ENCODE measurements at places on chromosomes 2 and 18. TPM values are rescaled to one million over a fixed set of nuclear protein-coding genes. Genes with fewer than 3 reads are reported as not detected.
A peak's percentile ranks its signal among the peaks of the same experiment; 100 is the strongest.

DNA sequence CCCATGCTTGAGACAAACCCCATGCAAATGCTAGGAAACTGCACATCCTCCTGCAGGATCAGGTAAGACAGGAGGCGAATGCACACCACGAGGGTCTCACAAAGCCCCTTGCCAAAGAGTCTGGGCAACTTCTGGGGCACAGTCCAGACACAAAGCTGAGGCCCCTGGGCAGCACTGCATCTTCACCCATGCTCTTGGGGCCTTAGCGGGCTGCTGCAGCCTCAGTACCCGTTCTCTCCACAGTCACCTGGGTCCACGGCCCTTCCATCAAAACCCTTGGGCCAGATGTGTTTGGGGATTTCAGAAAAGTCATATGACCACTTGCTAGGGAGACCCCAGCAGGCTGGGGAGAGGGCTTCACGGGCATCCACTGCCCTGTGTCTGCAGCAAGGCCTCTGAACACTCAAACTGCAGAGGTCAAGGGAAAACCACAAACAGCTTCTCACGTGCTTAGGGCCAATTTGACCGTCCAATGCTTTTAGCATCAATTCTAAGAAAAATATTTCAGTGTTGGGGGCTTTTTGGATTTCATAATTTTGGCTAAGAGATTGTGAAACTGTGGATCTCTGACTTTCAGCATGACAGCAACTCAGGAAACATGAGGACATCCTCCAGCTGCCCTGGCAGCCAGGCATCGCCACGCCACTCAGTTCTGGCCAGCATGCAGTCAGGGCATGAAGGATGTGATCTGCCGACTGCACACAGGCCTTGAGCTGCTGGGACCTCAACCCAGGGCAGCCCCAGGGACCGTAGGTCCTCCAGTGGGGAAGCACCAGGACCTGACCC, 20.0 kb downstream of the PASK start:
- DNase-seq = no peak

- no peak for DNase-seq
These were observed 557 bp upstream of the E2F6 start for GRCh38 chr2:11466307-11467128.

- no peak for DNase-seq
These were observed 995 bp downstream of the MBD5 start for GRCh38 chr2:148021886-148022285.

DNA sequence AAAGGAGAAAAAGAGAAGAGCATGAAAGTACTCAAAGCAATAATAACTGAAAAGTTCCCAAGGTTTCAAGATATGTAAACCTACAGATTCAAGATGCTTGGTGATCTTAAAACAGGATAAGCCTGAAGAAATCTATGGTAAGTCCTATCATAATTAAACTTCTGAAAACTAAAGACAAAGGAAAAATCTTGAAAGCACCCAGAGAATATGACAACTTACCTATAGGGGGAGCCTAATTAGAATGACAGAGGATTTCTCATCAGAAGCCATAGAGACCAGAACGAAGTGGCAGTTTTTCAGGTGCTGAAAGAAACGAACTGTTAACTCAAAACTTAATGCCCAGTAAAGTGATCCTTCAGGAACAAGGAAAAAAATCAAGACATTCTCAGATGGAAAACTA, 59.7 kb downstream of the XDH start:
- no peak for DNase-seq

DOCK10 gene
- total RNA-seq = 191 TPM

GRCh38 chr2:23298551-23298950, 86.4 kb upstream of the KLHL29 start:
- DNase-seq = no peak

DNA sequence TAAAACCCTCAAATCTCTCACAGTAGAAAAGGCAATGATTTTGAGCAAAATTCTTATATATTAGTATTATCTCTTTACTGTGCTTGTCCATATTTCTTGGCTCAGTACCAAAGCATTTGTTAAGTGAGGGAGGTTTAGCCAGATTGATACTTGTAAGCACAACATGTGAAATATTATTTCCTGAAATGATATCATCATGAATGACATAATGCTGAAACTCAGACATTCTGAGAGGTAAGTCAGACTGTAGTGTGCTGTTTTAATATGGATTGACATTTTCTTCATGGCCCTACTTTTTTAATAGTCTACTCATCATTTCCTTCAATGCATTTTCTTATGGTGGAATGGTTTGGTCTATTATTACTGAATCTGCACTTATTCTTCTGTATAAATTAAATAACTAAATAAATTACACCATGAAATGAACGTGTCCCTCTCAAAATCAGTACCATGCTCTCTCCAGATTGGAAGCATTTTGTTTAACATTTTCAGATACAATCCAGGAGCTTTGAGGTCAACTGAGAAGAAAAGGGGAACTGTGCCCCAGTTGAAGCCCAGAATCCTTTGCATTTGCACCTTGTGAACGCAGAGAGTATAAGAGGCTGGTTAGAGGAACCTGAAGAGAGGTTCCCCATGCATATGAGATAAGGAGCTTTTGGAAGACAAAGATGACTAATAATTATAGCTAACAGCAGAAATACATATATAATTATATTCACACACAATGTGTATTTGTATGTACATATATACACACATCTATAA, 50.1 kb upstream of the CRACDL start:
- no peak for DNase-seq

DNA sequence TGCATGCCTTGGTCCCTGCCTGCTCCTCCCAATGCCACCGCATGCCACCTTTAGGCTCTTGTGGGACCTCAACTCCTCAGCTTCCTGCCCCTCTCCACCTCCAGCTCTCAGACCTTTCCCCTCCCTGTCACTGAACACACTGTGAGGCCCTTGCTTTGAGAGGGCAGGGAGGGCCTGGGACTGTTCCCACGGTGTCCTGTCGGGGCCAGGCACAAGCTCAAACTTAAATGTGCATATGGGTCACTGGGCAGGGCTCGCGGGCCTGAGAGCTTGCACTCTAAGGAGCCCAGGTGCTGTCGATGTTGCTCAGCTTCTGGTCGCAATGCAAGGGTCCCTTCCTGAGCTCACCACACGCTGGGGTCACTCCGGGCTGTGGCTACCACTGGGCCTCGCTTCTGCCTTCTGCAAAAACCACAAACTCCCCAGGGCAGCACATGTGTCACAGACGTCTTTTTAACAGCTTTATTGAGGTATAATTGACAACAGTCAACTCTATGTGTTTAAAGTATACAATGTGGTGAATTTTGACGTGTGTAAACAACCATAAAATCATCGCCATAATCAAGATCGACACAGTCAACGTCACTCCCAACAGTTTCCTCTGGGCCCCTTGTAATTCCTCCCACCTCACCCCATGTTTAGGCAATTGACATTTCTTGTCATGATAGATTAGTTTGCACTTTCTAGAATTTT, 11.9 kb upstream of the B3GNT7 start:
- no peak for DNase-seq

GRCh38 chr2:160199683-160200389, at the start of gene ITGB6:
Gene ITGB6, minus strand, starts transcription at chr2:160200272. Its CDS starts 209 bp downstream, at chr2:160200063.
- no peak for DNase-seq

- DNase-seq = no peak
These were observed 133.3 kb downstream of the ALPK2 start for GRCh38 chr18:58495634-58496033.

- DNase-seq = peak; percentile 6
These were observed 27.3 kb downstream of the CYB5A start for GRCh38 chr18:74264303-74265020.

DNA sequence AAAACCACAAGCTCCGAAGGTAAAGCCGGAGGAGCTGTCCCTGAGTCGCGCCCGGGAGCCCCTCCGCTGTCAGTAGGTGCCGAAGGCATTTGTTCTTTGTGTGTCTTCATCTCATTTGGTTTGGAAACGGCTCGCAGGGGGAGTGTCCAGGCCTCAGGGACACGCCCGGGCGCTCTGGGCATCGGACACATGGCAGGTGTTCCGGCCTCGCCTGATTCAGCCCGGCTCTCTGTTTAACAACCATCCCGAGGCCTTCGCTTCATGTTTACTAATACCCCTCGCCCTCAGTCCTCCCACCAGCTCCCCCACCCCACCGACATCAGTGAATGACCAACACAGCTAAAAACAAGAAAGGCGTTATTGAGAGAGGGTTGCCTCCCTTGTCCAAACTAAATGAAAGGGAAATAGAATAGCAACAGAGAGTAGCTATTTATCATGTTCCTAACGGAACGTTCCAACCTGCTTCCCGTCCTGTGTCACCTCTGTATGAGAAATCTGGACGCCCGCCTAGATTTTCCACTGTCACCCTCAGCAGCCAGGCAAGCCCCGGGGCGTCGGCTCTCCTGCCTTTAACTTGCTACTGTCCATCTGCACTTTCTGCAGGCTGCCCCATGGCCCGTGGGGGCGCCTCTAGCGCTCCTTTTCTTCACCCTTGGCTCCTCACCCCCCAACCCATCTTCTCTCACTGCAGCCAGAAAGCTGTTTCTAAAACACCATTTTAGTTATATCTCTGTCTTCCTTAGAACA, 73.9 kb downstream of the MYCN start:
- no peak for DNase-seq

DNA sequence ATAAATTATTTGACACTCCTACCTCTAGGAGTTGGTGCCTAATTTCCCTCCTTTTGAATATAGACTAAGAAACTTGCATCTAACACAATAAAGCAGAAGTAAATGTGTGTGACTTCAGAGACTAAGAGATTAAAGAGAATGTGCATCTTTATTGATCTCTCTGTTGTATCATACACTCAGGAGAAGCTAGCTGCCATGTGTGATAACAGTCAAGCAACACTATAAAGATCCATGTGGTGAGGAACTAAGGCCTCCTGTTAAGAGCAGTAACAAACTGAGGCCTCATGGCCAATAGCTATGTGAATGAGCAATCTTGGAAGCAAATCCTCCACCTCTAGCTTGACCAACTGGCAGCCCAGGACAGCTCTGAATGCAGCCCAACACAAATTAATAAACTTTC, 3.4 kb downstream of the FANCL start:
- no peak for DNase-seq

DNA sequence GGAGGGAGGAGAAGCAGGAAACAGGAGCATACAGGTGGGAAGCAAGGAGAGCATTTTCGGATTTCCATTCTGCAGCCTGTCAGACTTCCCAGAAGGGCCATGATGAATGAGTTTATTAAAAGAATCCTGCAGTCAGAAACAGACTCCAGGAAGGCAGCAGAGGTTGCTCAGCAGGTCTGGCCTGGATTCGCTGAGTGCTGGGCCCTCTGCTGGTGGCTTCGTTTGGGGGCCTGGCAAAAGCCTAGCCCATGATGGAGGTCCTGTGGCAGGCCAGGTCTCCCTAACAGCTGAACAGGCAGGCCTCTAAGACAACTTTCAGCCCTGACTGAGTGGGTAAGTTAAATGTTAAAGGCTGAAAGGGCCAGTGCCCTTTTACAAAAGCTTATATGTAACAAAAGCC, 108.2 kb upstream of the CAPN13 start:
- peak; percentile 25 for DNase-seq

GRCh38 chr2:234257859-234258561, 207.5 kb downstream of the SPP2 start:
- peak; percentile 28 for DNase-seq

ATIC gene
- 319 TPM for total RNA-seq

DNA sequence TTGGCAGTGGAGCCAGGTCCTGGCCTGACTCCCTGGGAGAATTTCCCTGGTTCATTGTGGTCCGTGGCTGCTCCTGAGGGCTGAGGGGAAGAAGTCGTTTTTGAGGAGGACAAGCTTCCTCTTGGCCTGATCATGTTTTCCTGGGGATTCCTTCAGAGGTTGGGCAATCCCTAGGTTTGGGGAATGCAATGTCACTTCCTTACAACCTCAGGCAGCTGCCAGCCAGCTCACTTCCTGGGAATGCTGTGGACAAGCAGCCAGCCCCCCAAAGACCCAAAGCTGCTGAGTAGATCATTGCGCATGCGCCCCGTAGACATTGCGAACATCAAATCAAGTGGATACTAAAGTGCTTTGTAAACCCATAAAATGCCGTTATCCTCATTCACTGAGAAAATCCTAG, 7.7 kb upstream of the DNMT3A start:
- no peak for DNase-seq

DQX1 gene
- 0.50 TPM for total RNA-seq

DNA sequence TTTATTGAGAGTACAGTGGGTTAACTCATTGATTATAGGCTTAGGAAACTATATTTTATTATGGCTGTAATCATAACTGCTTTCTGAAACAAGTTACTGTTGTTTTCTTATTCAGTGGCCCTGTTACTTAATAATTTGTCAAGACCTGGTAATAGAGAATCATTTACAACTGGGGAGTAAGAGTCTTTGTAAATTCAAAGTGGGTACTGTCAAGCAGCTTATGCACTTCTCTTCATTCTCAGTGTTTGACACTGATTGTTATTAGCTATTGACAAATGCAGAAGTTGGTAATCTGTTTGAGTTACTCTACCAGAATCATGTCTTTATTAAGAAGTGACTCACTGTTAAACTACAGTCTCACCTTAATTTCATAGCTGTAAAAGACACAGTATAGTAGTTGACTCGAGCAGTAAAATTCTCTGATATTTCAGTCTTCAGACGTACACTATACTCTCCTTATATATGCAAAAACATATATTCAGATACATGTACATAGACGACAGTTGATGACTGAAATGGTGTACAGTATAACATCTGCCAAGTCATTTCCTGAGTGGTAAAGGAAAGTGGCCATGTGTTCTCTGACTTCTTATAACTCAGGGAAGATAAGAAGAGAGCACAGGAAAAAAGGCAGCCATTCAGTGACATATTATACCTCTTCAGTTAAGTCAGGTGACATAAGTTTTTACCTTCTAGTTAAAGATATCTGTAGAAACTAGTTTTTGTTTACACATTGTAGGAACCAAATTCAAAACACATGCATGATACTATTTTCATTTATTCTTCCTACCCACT, 36.0 kb upstream of the TTC27 start:
- DNase-seq = peak; percentile 13

GRCh38 chr2:72837171-72837570, 11.3 kb upstream of the EXOC6B start:
- no peak for DNase-seq

- no peak for DNase-seq
These were observed 37.8 kb downstream of the ARID5A start for GRCh38 chr2:96574364-96574763.

GRCh38 chr2:66481100-66481549, 46.2 kb downstream of the MEIS1 start:
- no peak for DNase-seq

DNA sequence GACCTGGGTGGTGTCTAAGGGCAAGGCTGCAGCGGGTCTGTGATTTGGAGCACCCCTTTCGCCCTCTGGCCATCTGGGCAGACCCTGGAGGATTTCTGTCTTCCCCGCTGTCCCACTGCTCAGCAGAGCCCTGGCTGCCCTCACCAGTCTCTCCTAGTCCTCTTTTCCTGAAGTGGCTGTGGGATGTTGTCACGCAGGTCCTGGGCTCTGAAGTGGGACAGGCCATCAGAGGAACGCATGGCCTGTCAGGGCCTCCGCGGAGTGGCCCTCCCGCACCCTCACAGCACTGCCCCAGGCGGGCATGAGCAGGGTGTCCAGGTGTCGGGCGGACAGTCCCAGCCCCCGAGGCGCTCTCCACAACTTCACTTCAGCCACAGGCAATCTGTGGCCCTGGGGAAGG, 1.1 kb upstream of the TMEM185B start:
- DNase-seq = no peak

DNA sequence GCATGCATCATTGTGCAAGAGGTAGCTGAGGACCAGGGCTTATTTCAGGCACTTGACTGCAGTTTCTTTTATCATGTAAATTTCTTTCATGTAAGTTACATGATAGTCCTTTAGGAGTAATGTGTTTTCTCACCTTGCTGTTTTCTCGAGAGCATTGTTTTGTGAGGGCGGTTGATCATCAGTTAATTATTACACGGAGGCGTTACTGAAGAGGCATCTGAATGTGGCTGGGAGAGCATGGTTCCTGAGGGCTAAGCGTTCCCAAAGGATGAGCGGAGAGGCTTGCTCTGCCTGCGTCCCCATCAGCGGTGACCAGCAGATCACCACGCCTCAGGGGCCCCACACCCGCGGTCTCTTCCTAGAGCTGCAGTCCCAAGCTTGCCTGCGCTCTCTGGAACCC, 156.1 kb upstream of the NFATC1 start:
- no peak for DNase-seq

Data from activated CD8-positive, alpha-beta T cell treated with anti-CD3 and anti-CD28 coated beads for 36 hours (primary cell).